ENCODE measurements at places on chromosomes 12 and 14. TPM values are rescaled to one million over a fixed set of nuclear protein-coding genes. Genes with fewer than 3 reads are reported as not detected.

The TAS2R42 gene
- not detected for total RNA-seq

The PROX2 gene
- total RNA-seq, result not detected

The OR4L1 gene
- total RNA-seq, result not detected

The FAM181A gene
- total RNA-seq, result not detected

The WNT1 gene
- total RNA-seq, result not detected

The ZBTB42 gene
- total RNA-seq, result 3.5 TPM

The NPFF gene
- not detected for total RNA-seq

The THAP2 gene
- total RNA-seq, result 5.7 TPM

The GLIPR1L1 gene
- total RNA-seq, result not detected

The SERPINA1 gene
- 0.72 TPM for total RNA-seq

The BDKRB2 gene
- total RNA-seq, result 1.9 TPM

The MNAT1 gene
- 42.6 TPM for total RNA-seq

The KLRC2 gene
- 1.6 TPM for total RNA-seq

The FGF23 gene
- total RNA-seq, result not detected

The SYCP3 gene
- not detected for total RNA-seq

The LRRIQ1 gene
- 1.3 TPM for total RNA-seq

The ERBB3 gene
- 1.0 TPM for total RNA-seq

The CCDC177 gene
- total RNA-seq, result not detected

The ATG2B gene
- 9.8 TPM for total RNA-seq

The ZNF385A gene
- 11.3 TPM for total RNA-seq

The BRF1 gene
- 25.4 TPM for total RNA-seq

The RND1 gene
- total RNA-seq, result 7.4 TPM

The COL2A1 gene
- total RNA-seq, result not detected

The FAM161B gene
- 1.3 TPM for total RNA-seq

The POU6F1 gene
- total RNA-seq, result 2.4 TPM

The DPF3 gene
- 0.22 TPM for total RNA-seq

The PDE3A gene
- 3.5 TPM for total RNA-seq

The MMAB gene
- total RNA-seq, result 25.3 TPM

The CCDC184 gene
- total RNA-seq, result 3.6 TPM

The SERPINA9 gene
- total RNA-seq, result not detected

The PRICKLE1 gene
- total RNA-seq, result 0.58 TPM

The HIGD1C gene
- total RNA-seq, result not detected

The A2M gene
- total RNA-seq, result not detected

The TPH2 gene
- not detected for total RNA-seq

The FOXA1 gene
- total RNA-seq, result 5.3 TPM

The MIPOL1 gene
- total RNA-seq, result 3.3 TPM

The SMIM41 gene
- not detected for total RNA-seq

The ATL1 gene
- total RNA-seq, result 5.9 TPM
